Effector memory CD4-positive, alpha-beta T cell (primary cell): ENCODE measurements at places on chromosomes 12 and 14.

DNA sequence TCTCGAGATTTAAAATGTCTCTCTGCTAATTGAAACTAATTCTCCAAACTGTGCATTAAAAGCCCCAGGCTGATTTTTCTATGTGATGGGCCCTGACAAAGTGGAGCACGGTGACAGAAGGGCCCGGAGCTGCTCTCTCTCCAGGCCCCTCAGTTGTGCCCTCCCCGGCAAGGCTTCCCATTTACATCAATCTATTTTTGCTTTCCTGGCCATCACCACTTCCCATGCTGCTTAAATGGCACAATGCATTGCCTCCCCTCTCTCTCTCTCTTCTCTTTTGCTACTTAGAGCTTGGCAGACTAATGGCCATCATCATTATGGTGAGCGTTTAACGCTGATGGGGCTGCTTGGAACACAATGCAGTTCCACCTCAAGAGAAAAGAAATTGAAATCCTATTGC, 270.7 kb upstream of the DIO3 start:
- no peak for DNase-seq

- no peak for DNase-seq
Measured at GRCh38 chr14:100526632-100527031, 60.6 kb downstream of the BEGAIN start.

GRCh38 chr14:45904314-45904713, 651.3 kb upstream of the MIS18BP1 start:
- no peak for DNase-seq

GRCh38 chr12:131222329-131223139, 268.8 kb downstream of the ADGRD1 start:
- DNase-seq, result no peak

DNA sequence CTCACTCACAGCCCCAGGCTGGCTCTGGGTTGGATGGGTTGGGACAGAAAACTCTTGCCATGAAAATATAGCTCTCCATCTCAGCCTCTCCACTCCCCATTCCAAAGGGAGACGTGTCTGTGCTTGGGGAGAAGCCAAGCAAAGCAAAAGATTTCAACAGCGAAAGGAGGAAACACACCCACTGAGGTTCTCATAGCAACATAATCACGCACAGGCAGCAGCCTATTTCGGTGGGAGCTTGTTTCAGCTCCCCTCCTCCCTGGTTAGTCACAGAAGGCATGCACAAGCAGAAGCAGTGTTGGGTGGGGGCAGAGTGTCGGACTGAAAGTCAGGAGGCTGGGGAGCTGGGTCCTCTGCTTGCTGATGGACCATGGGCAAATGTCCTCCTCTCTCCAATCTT, 1.9 kb upstream of the PRMT8 start:
- DNase-seq, result no peak

- no peak for DNase-seq
Measured at GRCh38 chr12:29148596-29148910, 525 bp upstream of the FAR2 start.

- DNase-seq, result no peak
Measured at GRCh38 chr14:34208532-34208931, 253.5 kb downstream of the SPTSSA start.

DNA sequence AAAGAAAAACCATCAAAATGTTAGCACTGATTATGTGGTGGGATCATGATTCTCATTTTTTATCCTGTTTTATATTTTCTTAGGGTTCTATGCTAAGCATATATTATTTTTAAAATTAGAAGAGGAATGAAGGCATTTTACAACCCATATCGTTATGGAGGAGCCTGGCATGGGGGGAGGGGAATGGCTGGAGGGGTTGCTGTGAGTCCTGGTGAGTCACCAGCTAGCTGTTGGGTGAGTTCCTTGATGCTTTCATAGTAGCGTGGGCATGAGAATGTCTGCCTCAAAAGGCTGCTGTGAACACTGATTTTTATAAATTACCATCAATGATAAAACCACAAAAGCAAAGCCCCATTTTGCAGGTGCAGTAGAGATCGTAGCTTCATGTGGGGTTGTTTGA, 46.9 kb downstream of the C14orf132 start:
- DNase-seq, result no peak

GRCh38 chr12:49730568-49731101, 10.7 kb upstream of the TMBIM6 start:
- no peak for DNase-seq

DNA sequence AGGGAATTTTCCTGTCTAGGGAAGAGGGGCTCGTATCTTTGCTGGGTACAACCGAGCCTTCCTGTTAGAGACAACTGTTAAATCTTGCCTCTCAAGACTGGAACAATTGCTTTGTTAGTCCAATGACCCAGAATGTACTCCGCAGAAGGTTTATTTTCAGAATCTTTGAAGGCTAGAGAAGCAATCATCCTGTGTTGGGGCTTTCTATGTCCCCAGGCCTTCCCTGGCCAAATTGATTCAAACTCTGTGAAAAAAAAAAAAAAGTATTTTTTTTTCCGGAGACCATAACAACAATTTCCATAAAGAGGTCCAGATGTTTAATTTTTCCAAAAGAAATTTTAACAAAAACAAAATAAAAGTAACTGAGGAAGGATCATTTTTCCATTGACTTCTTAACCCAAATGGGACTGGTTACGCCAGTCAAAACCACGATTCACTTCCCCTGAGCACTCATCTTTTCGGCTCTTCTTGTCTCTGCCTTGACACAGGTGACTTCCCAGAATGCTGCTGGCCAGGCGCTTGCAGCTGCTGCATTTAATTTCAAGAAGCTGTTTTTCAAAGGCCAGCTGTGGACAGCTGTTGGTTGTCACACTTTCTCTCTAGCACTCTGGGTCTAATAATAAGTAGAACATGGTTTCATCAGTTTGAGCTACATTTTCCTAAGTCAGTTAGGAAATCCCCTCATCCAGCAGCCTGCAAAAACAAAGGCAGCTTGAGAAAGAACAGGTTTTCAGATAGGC, 81.6 kb upstream of the MANSC4 start:
- no peak for DNase-seq

- DNase-seq, result peak; percentile 49
Measured at GRCh38 chr12:9707864-9708808, 24.8 kb downstream of the CLECL1 start.

DNA sequence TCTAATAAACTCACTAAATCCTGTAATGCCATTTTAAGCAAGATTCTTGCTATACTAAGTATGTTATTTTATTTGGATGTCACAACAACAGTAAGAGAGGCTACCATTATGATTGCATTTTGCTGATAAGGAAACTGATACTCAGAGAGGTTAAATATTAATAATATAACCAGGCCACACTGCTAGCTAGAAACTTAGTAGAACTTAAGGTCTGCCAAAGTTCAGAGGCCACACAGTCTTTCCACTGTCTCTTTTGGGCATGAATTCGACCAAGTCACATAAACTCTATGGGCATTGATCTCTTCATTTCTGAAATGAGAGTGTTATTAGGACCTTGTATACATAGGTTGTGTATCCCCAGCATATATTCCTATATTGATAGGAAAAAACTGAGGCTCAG, 147.9 kb downstream of the SYNE2 start:
- DNase-seq, result no peak

DNA sequence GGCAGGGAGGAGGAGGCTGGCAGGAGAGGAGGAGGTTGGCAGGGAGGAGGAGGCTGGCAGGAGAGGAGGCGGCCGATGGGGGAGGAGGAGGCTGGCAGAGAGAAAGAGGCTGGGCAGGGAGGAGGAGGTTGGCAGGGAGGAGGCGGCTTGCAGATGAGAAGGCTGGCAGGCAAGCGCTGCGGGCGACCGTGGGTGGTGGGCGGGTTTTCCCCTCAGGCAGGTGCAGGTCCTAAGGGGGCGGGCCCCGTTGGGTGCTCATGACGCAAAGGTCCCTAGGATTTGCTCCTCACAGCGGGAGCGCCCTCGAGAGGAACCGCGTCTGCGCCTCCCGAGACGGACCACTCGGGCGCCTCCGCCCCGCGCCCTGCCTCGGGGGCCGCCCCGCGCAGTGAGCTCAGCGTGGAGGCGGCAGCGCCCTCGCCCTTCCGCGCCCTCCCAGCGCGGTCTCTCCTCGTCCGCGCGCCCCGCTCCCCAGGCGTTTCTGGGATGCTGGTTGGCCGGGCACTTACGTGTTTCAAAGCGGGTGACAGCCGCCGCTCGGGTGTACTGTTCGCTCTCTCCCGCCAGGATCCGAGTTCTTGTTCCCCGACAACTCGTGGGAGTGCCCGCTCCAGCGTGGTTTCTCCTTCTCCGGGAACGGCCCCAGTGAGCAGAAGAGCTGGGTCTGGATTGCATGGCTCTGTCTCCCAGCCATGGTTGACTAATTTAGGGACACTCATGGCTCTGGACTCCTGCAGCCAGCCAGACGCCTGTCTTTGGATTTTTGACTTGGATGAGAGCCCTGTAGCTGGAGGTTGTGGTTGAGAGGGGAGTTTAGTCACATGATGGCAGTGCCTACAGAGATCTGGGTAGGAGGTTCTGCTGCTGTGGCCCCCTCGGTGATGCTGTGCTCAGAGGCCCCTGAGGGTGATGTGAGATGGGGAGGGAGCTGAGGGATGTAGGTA, 64.1 kb upstream of the PPP4R3A start:
- peak; percentile 45 for DNase-seq
